ENCODE measurements at places on chromosomes 1 and 21. TPM values are rescaled to one million over a fixed set of nuclear protein-coding genes. Genes with fewer than 3 reads are reported as not detected.

Gene RNPEP
- 34.6 TPM for total RNA-seq

Gene CHRNB2
- total RNA-seq = 1.1 TPM

- no peaks in the 10 kb centered on the region for H3K27me3 ChIP-seq
- no peaks in the 10 kb centered on the region for H3K4me1 ChIP-seq
- no peak overlapping the region for H3K4me3 ChIP-seq
- H3K27ac ChIP-seq = no peak overlapping the region
Measured at GRCh38 chr1:32618673-32619221, 31.6 kb downstream of the ZBTB8OS start.

DNA sequence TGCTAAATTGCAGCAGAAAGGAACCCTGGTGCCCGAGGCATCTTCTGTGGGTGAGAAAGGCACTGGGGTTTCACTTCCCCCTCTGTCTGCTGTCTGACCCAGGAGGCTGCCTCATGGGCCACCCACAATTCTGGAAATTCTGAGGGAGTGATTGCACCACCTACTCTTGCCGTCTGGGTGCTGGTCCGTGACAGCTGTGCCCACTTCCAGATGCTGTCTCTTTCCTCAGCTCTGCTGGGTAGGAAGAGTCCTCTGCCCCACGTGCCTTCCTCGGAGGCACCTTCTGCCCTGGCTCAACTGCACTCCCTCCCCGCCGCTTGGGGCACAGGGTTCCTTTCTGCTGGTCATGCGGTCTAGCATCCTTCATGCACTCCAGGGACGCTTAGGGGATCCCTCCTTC, 96.3 kb downstream of the ARHGEF10L start:
- H3K27me3 ChIP-seq = no peaks in the 10 kb centered on the region
- no peaks in the 10 kb centered on the region for H3K4me1 ChIP-seq
- no peak overlapping the region for H3K4me3 ChIP-seq
- DNase-seq = peak; percentile 80
- peaks cover 37% of the 10 kb centered on the region for H3K36me3 ChIP-seq
- H3K27ac ChIP-seq = peak overlapping the region; percentile 53

Gene ACTN2
- 0.36 TPM for total RNA-seq

- H3K36me3 ChIP-seq = peaks cover 4% of the 10 kb centered on the region
- H3K27me3 ChIP-seq = no peaks in the 10 kb centered on the region
- DNase-seq = no peak
Measured at GRCh38 chr1:150875197-150876118, 941 bp downstream of the ARNT start.

Gene CLCA1
- not detected for total RNA-seq

Gene ABCG1
- total RNA-seq = 15.6 TPM

Gene CCDC17
- total RNA-seq = 2.5 TPM

GRCh38 chr1:45356186-45356585, 15.9 kb upstream of the MUTYH start:
- H3K27me3 ChIP-seq = no peaks in the 10 kb centered on the region
- no peak overlapping the region for H3K27ac ChIP-seq
- no peaks in the 10 kb centered on the region for H3K36me3 ChIP-seq
- no peak for DNase-seq

- H3K27ac ChIP-seq = peak overlapping the region; percentile 86
- DNase-seq = peak; percentile 70
- no peak overlapping the region for H3K4me3 ChIP-seq
- H3K4me1 ChIP-seq = peaks cover 100% of the 10 kb centered on the region
- H3K36me3 ChIP-seq = no peaks in the 10 kb centered on the region
Measured at GRCh38 chr1:21321963-21322680, 31.9 kb upstream of the ECE1 start.

Gene MSH4
- total RNA-seq = 0.71 TPM

GRCh38 chr1:170461291-170461747, 70.6 kb upstream of the GORAB start:
- no peak overlapping the region for H3K4me3 ChIP-seq
- no peaks in the 10 kb centered on the region for H3K4me1 ChIP-seq
- no peak overlapping the region for H3K27ac ChIP-seq
- H3K27me3 ChIP-seq = no peaks in the 10 kb centered on the region
- H3K36me3 ChIP-seq = no peaks in the 10 kb centered on the region

Gene CR1L
- total RNA-seq = not detected

GRCh38 chr1:183778045-183778444, 26.9 kb upstream of the RGL1 start:
- no peaks in the 10 kb centered on the region for H3K4me1 ChIP-seq
- H3K36me3 ChIP-seq = no peaks in the 10 kb centered on the region
- DNase-seq = no peak
- H3K27ac ChIP-seq = no peak overlapping the region
- H3K4me3 ChIP-seq = no peak overlapping the region
- no peaks in the 10 kb centered on the region for H3K27me3 ChIP-seq

Gene SLAMF6
- not detected for total RNA-seq

Gene CD164L2
- total RNA-seq = not detected

GRCh38 chr1:165316153-165316772, 40.3 kb downstream of the LMX1A start:
- no peaks in the 10 kb centered on the region for H3K4me1 ChIP-seq
- no peak for DNase-seq
- H3K27ac ChIP-seq = no peak overlapping the region
- no peaks in the 10 kb centered on the region for H3K36me3 ChIP-seq
- peaks cover 3% of the 10 kb centered on the region for H3K27me3 ChIP-seq
- H3K4me3 ChIP-seq = no peak overlapping the region

GRCh38 chr1:93549811-93550210, 101.9 kb downstream of the FNBP1L start:
- no peaks in the 10 kb centered on the region for H3K27me3 ChIP-seq
- H3K4me1 ChIP-seq = peaks cover 16% of the 10 kb centered on the region
- no peak overlapping the region for H3K27ac ChIP-seq
- H3K36me3 ChIP-seq = no peaks in the 10 kb centered on the region

GRCh38 chr1:234996245-234996757, 132.3 kb downstream of the TOMM20 start:
- peaks cover 45% of the 10 kb centered on the region for H3K4me1 ChIP-seq
- peak; percentile 46 for DNase-seq
- no peaks in the 10 kb centered on the region for H3K27me3 ChIP-seq
- H3K36me3 ChIP-seq = no peaks in the 10 kb centered on the region

- H3K36me3 ChIP-seq = no peaks in the 10 kb centered on the region
- H3K27me3 ChIP-seq = no peaks in the 10 kb centered on the region
- H3K4me1 ChIP-seq = no peaks in the 10 kb centered on the region
- DNase-seq = no peak
- no peak overlapping the region for H3K4me3 ChIP-seq
Measured at GRCh38 chr1:50681931-50682330, 258.7 kb upstream of the DMRTA2 start.

Gene USP33
- total RNA-seq = 47.5 TPM

DNA sequence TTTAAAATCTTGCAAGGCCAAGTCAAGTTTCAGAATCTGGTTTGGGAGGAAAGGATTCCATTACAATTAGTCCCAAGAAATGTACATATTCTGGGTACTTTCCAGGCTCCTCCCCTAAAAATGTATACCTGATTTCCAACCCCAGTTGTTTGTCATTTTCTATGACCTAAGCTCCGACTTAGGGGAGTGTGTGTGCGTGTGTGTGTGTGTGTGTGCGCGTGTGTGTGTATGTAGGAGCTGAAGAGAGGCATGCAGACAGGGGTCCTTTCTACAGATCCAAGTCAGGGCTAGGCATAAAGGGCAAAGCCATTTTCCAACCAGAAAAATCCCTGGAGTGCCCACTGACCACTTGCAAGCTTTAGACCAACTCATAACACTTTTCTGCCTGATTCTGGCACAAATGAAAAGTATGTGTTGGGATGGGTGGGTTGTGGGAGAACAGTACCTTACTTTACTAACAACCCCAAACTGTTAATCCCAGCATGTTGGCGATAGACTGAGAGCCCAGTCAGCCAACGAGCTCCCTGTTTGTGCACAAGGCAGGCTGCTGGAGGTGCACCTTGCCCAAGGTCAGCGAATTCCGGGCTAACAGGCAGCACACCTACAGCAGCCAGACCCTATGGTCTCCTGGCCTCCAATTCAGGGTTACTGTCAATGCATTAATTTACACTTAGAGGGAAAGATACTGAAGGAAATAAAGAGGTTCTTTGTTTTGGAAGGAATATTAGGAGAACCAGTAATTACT, 1.7 kb downstream of the TRABD2B start:
- H3K27ac ChIP-seq = peak overlapping the region; percentile 88
- H3K36me3 ChIP-seq = no peaks in the 10 kb centered on the region
- H3K27me3 ChIP-seq = peaks cover 4% of the 10 kb centered on the region
- peaks cover 17% of the 10 kb centered on the region for H3K4me1 ChIP-seq
- no peak for DNase-seq

DNA sequence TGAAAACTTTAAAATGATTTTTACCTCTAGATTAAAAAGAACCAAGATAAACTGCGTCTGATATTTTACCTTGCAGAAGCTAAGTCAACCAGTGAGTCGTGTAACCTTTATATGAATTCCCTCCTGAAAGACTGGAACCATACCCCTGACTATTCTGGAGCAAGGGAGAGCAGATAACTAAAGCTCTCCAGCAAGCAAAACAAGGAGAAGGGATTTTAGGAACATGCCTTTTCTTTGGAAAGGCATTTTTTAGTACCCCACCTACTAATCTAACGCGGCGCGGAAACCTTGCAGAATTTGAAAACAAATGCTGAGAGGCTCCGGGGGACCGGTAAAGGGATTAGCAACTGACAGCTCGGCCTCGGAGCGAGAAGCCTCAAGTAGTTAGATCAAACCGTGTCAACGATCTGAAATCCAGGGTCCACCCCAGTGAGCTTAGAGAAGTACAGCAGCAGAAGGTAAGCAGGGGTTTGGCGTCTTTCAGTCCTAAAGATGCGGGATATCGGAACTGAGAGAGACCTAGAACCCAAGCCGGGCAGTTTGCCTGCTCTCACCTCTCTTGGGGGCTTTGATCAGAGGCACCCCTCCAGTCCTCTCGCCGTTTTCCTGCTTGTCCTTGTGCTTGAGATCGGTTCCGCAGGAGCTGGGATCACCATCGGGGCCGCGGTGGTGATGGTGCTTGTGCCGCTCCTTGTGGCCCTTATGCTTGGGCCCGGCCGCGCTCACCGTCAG, 954 bp downstream of the RSBN1 start:
- H3K4me3 ChIP-seq = peak overlapping the region; percentile 96
- no peaks in the 10 kb centered on the region for H3K27me3 ChIP-seq
- no peaks in the 10 kb centered on the region for H3K36me3 ChIP-seq
- peaks cover 33% of the 10 kb centered on the region for H3K4me1 ChIP-seq

Gene ZNF697
- total RNA-seq = 4.6 TPM

DNA sequence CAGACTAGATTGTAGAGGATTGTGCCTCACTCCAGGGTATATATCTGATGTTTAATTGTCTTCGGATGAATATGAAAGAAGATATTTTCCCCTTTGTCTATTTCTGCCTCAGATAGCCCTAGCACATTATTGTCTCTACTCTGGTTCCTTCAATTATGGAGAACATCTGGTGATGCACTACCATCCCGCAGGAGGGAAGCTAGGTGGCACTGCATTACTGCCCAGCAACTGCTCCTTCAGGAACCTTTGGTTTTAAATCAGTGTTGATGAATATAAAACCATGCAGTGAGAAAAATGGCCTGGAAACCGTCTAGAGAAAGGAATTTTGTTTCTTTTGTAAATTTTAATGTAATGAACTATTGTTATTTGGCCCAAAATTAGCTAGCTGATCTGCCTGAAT, 68.5 kb downstream of the GPR88 start:
- H3K36me3 ChIP-seq = no peaks in the 10 kb centered on the region
- no peaks in the 10 kb centered on the region for H3K27me3 ChIP-seq
- no peak overlapping the region for H3K27ac ChIP-seq
- H3K4me3 ChIP-seq = no peak overlapping the region
- DNase-seq = no peak
- H3K4me1 ChIP-seq = no peaks in the 10 kb centered on the region

Gene PTPN7
- total RNA-seq = not detected

Gene UTS2
- total RNA-seq = not detected

Gene HPCA
- total RNA-seq = not detected

GRCh38 chr1:169928438-169929209, 34.9 kb upstream of the SCYL3 start:
- DNase-seq = no peak
- no peaks in the 10 kb centered on the region for H3K27me3 ChIP-seq
- no peaks in the 10 kb centered on the region for H3K36me3 ChIP-seq
- H3K4me3 ChIP-seq = no peak overlapping the region
- no peak overlapping the region for H3K27ac ChIP-seq
- H3K4me1 ChIP-seq = no peaks in the 10 kb centered on the region

GRCh38 chr1:202697038-202697437, 13.2 kb downstream of the SYT2 start:
- peaks cover 38% of the 10 kb centered on the region for H3K27me3 ChIP-seq
- H3K4me3 ChIP-seq = no peak overlapping the region
- no peak for DNase-seq
- H3K4me1 ChIP-seq = no peaks in the 10 kb centered on the region
- H3K36me3 ChIP-seq = no peaks in the 10 kb centered on the region

Gene SLAMF8
- 3.8 TPM for total RNA-seq

GRCh38 chr1:213987927-213988506, at the start of gene PROX1:
Gene PROX1 (plus strand): TSS chr1:213987973. CDS start chr1:213996536, 8,563 bp downstream.
- H3K4me3 ChIP-seq = peak within 1 kb of the TSS; percentile 66
- peak within 1 kb of the TSS; percentile 73 for H3K27ac ChIP-seq
- peaks cover 38% of the 10 kb centered on the region for H3K27me3 ChIP-seq
- no peaks in the 10 kb centered on the region for H3K4me1 ChIP-seq
- DNase-seq = peak; percentile 73

Gene CACNA1S
- not detected for total RNA-seq

DNA sequence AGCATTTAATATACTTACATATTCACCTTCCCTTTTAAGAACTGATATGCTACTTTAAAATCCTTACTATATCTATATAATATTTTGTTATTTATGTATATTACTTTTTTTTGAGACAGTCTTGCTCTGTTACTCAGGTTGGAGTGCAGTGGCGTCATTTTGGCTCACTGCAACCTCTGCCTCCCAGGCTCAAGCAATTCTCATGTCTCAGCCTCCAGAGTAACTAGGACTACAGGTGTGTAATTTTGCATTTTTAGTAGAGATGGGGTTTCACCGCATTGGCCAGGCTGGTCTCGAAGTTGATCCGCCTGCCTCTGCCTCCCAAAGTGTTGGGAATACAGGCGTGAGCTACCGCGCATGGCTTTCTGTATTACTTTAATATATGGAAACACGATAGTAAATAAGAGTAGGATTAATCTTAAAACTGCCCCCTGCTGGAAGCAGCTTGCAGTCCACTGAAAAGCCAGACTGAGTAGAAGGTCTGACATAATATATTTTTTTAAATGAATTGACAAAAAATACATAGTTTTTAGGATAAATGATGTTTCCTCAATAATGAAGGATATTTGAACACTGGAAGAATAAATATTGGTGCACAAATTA, 24.4 kb downstream of the RCAN3 start:
- no peak overlapping the region for H3K4me3 ChIP-seq
- no peaks in the 10 kb centered on the region for H3K27me3 ChIP-seq
- no peak for DNase-seq
- H3K36me3 ChIP-seq = no peaks in the 10 kb centered on the region
- no peak overlapping the region for H3K27ac ChIP-seq
- no peaks in the 10 kb centered on the region for H3K4me1 ChIP-seq

Gene TRIM67
- 0.36 TPM for total RNA-seq

- no peak for DNase-seq
- no peak overlapping the region for H3K27ac ChIP-seq
- H3K4me1 ChIP-seq = peaks cover 15% of the 10 kb centered on the region
- no peaks in the 10 kb centered on the region for H3K27me3 ChIP-seq
- H3K36me3 ChIP-seq = peaks cover 18% of the 10 kb centered on the region
Measured at GRCh38 chr1:150927624-150928023, 1.5 kb downstream of the SETDB1 start.

Gene PODN
- 67.6 TPM for total RNA-seq

- H3K4me3 ChIP-seq = no peak overlapping the region
- DNase-seq = no peak
- H3K4me1 ChIP-seq = peaks cover 7% of the 10 kb centered on the region
- H3K27ac ChIP-seq = no peak overlapping the region
Measured at GRCh38 chr1:64110924-64111777, 92.3 kb upstream of the UBE2U start.

- H3K4me3 ChIP-seq = no peak overlapping the region
- H3K27ac ChIP-seq = no peak overlapping the region
- no peaks in the 10 kb centered on the region for H3K36me3 ChIP-seq
- no peaks in the 10 kb centered on the region for H3K27me3 ChIP-seq
Measured at GRCh38 chr1:68429233-68429808, 20.4 kb downstream of the RPE65 start.

Measured in sigmoid colon (tissue), 7 donors.